ENCODE measurements at places on chromosomes 7 and 10.

GRCh38 chr7:23604296-23604640, 7.1 kb downstream of the CCDC126 start:
- no peak for DNase-seq

- DNase-seq, result no peak
Observed at GRCh38 chr7:105617280-105618015, 36.2 kb upstream of the EFCAB10 start.

DNA sequence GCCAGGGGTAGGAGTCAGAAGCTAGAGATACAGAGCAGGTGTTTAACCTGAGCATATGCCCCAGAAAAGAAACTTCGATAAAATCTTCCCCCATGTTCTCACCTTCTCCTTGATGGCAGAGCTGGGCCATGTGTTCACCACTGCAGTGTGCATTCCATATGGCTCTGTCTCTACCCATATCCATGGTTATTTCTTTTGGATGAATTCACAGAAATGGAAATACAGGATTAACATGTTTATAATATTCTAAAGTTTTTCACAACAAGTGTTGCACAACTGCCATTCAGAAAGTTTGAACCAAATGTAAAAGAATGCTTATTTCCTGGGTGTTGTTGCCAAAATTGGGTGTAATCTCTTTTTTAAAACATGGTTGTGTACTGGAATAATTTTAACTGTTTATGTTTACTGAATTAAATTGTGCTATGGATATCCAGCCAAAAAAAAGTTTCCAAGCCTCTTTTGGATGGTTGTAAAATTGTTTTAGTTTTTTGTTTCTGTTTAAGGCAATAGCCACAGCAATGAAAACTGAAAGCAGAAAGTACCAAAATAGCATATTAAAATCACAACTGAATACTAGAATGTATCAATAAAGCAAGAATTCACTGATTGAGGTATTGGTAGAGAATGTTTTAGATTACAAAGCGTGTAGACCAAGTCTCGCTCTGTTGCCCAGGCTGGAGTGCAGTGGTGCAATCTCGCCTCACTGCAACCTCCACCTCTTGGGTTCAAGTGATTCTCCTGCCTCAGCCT, 19.9 kb upstream of the CCNY start:
- DNase-seq, result no peak

DNA sequence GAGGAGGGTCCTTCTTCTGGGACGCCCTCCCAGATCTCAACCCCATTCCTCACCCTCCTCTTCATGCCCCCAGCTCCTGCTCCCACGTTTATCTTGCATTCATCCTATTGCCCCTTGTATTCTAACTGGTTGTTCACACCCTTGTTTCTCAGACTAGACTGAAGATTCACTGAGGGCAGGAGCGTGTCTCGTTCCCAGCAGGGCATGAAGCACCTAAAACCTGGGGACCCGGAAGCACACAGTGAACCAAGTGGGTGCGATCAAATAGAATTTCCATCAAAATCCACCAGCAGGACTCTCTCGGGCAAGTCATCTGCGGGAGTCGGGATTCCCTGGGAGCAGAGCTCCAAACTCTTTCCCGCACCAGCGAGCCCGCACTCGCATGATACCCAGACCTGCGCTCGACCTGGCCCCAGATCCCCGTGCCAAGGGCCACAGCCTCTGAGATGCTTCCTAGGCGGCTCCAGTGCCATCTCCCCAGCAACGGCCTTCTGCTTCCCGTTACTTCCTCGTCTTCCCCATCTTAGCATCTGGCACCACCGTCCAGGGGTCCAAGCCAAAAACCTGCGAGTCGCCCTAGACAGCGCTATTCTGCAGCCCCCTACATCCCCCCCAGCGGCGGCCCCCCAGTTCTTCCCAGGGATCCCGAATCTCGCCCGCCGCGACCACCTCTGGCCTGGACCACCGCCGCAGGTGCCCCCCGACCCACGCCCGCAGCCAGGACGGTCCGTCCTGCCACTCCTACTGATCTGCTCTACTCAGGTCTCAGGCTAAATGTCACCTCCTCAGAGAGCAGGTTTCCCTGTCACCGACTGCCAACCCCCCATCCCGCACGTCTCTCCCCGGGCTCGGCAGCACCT, 6.1 kb upstream of the GBX1 start:
- DNase-seq, result no peak

DNA sequence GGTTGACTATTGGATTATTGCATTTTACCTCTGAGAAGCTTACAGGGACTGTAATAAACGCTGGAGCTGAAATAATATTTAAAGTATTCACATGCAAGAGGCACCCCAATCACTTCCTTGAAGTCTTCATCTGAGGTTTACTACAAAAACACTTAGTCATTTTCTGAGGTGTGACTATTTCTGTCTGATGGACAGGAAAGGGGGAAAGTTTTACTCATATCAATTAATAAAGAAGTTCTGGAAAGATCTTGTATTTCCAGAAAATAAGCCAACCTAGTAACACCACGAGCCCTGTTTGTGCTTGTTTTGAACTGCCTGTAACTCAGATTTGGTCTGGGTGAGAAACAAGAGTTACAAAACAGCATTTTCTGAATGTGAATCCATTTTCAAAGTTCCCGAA, 63.9 kb upstream of the PRKCQ start:
- no peak for DNase-seq

DNA sequence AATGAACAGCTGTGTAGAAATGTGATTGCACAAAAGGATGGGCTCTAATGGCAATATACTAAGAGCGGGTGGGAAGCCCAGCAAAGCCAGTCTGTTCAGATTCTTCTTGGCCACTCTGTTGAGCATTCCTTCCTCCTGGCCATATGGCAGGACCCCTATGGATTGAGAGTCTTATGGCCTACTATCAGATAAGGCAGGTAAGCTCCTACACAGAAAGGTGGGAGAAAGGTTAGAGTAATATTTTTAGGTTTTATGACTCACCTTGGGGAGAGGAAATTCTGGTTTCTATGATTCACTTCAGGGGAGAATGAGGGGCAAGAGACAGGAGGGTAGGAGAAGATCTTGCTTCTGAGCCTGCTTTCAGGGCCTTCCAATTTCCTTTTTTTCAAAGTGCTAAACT, 15.1 kb upstream of the AKR1B10 start:
- no peak for DNase-seq
